ENCODE measurements at places on chromosomes 12 and 14.
A peak's percentile ranks its signal among the peaks of the same experiment; 100 is the strongest.

DNA sequence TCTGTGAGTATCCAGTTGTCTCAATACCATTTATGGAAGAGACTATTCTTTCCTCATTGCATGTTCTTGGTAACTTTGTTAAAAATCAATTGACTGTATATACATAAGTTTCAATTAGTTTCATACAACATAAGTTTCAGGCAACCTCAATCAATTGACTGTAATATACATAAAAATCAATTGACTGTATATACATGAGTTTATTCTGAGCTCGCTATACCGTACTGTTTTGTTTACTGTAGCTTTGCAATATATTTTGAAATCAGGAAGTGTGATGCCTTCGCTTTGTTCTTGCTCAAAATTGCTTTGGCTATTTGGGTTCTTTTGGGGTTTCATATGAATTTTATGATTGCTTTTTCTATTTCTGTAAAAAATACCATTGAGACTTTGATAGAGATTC, 392.0 kb downstream of the BTG1 start:
- no peak for DNase-seq

- DNase-seq: no peak
Measured at GRCh38 chr12:42589465-42590329, at the start of gene PRICKLE1. TSS of gene PRICKLE1 (minus strand) at chr12:42589746. CDS start at chr12:42472516, 117,230 bp downstream.

DNA sequence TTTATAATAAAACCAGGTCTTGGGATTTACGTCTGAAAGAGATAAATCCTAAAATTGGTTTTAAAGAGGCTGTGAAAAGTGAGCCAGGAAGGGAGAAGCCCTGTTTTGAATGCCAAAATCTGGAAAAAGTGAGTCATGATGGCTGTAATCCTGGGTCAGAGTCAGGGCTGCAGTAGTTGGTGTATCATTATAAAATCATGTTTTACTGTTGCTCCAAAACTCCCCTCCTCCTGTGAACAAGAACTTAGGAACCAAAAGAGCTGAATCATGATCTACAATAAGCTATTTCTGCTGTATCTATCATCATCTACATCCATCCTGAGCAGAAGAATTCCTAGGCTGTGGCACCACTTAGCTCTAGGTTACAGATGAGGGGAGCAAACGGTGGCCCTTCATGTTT, 79.3 kb downstream of the LMO3 start:
- no peak for DNase-seq

GRCh38 chr12:76702946-76703345, 61.0 kb upstream of the ZDHHC17 start:
- no peak for DNase-seq

GRCh38 chr14:28626780-28627179, 139.8 kb upstream of the FOXG1 start:
- DNase-seq: no peak

DNA sequence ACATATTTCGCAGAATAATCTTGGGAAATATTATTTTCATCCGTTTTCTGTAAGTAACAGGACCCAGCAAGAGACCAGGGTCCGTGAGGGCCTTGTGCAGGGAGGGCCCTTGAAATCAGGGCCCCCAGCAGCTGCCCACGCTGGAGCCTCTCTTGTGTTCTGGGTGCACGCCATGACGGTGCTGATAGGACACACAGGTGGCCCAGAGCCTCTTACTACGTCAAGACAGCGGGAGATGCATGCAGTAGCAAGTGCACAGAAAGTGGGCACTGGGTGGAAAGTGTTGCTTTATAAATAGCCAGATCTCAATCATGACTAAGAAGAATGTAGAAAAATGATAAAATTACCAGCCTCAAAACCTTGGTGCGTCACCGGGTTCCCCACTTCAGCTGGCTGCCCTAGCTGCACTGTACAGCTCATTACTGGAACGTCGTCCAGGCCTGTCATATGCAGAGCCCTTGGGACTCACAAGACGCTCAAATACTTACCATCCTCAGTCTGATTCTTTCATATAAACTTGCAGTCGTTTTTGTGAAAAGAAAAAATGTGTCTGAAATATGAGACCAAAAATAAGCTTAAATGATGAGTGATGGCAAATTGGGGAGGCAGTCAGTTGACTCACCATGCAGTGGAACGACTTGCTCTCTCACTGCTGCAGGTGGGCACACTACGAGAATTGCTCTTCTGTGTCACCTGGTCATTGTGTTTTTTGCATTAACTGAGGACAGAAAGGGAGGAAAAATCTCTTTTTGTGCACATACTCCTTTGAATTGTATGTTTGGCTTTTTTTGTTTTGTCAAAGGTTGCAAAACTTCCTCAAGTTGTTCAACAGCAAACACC, 68.2 kb downstream of the DDX51 start:
- no peak for DNase-seq

GRCh38 chr12:25713264-25713663, 160.2 kb upstream of the LMNTD1 start:
- no peak for DNase-seq

DNA sequence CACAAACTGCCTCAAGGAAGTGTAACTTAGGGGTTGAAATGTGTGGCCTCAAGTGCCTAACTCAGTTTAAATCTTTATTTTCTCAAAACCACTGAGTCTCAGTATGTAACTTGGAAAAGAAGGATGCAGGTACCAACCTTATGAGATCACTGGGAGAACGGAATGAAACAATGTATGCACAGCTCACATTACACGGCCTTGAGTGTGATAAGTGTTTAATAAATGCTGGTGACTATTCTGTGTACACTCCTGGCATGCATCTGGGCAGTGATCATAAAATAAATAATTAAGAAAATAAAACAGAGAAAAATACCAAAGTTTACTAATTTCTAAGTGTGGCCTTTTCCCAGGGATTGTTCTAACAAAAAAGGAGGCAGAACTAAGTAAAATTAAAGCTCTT, 974.5 kb upstream of the FLRT2 start:
- DNase-seq: no peak

GRCh38 chr12:15603474-15604085, 185.6 kb downstream of the EPS8 start:
- no peak for DNase-seq

DNA sequence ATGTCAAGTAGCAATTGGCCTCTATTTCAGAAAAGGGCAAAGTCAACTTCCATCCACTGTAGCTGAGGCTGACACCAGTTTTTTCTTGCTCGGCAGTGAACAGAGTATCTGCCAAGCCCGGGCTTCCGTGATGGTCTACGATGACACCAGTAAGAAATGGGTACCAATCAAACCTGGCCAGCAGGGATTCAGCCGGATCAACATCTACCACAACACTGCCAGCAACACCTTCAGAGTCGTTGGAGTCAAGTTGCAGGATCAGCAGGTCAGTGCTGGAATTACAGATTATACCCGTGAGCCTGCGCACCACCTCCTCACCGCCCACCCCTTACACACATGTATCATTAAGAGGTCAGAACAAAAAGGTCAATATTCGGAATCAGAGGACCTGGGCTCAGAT, 19.4 kb downstream of the EVL start:
- no peak for DNase-seq

- no peak for DNase-seq
Measured at GRCh38 chr12:123468786-123469185, 10.8 kb downstream of the SNRNP35 start.

DNA sequence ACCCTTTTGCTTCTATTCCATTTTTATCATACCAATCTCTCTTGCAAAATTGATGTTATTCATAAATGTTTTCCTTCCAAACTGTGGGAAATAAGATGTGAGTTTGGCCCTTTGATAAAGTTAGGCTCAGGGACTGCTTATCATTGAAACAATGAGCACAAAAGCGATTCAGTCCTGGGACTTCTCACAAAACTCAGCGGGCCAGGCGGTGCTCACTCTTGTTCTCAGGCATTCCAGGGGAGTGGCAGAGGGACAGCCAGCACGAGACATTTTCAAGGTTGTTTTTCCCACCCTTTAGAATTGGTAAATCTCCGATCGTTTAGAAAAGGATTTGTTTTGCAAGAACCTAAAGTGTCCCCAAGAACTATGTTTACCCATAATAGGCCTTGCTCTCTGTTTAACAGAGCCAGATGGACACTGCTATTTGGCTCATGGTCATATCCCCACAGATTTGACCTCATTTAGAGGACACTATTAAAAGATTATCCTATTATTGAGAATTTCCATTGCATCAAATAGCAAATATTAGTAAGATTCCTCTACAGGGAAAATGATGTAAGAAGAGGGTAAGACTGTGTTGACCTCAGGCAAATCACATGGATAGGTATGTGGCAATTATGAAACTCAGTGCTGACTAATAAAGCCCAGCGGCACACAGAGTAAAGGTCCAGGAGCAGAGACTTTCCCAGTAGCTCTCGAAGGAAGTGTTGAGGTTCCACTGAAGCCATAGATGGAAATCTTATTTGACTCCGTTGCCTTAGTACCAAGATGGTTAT, 102.7 kb upstream of the USP44 start:
- no peak for DNase-seq

- no peak for DNase-seq
Measured at GRCh38 chr12:113333877-113334785, 778 bp downstream of the SLC8B1 start.

- no peak for DNase-seq
Measured at GRCh38 chr14:64691376-64691775, 12.8 kb upstream of the PLEKHG3 start.

DNA sequence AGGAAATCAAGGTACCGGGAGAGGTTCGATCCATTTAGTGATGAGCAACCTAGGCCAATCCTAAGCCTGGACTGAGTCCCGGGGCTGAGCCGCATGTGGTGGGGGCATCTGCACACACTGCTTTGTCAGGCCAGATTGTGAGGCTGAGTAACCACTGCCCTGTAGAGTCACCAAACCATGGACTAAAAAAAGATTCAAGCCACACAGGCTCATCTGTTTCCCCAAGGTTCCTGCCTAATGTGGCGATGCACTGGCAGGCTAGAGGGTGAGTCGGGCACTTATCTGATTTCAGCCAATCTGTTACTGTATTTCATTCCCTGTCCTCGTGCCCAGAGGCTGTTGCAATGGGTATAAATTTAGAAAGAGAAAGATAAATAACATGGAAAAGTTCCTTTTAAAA, 140.8 kb downstream of the TTC7B start:
- no peak for DNase-seq

GRCh38 chr14:38000340-38000739, 207.4 kb upstream of the SSTR1 start:
- DNase-seq: no peak

- DNase-seq: no peak
Measured at GRCh38 chr12:103278329-103278728, 217.4 kb downstream of the C12orf42 start.

GRCh38 chr12:31970199-31970598, 11.0 kb downstream of the RESF1 start:
- DNase-seq: no peak

- DNase-seq: no peak
Measured at GRCh38 chr14:75803765-75804164, 142.7 kb downstream of the TTLL5 start.

GRCh38 chr12:98924-99352, 32.4 kb downstream of the IQSEC3 start:
- DNase-seq: no peak

DNA sequence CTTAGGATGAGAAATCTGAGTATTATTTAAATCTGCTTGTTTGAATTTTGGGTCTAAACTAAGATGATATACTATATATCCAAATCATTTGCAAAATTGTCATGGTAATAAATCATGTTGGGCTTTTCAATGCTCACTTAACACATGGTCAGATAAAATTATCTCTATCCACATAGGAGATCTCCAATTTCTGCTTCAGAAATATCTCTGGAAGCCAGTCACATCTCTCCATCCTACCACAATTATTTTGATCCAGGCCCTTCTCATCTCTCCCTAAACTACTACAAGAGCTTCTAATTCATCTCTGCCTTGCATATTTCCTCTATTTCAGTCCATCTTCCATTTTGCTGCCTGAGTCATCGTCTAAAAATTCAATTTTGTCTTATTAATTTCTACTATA, 3.8 kb downstream of the DCN start:
- DNase-seq: no peak

- DNase-seq: no peak
Measured at GRCh38 chr12:75909714-75910656, 121.6 kb downstream of the PHLDA1 start.

- no peak for DNase-seq
Measured at GRCh38 chr12:131862994-131863710, 31.3 kb upstream of the ULK1 start.

DNA sequence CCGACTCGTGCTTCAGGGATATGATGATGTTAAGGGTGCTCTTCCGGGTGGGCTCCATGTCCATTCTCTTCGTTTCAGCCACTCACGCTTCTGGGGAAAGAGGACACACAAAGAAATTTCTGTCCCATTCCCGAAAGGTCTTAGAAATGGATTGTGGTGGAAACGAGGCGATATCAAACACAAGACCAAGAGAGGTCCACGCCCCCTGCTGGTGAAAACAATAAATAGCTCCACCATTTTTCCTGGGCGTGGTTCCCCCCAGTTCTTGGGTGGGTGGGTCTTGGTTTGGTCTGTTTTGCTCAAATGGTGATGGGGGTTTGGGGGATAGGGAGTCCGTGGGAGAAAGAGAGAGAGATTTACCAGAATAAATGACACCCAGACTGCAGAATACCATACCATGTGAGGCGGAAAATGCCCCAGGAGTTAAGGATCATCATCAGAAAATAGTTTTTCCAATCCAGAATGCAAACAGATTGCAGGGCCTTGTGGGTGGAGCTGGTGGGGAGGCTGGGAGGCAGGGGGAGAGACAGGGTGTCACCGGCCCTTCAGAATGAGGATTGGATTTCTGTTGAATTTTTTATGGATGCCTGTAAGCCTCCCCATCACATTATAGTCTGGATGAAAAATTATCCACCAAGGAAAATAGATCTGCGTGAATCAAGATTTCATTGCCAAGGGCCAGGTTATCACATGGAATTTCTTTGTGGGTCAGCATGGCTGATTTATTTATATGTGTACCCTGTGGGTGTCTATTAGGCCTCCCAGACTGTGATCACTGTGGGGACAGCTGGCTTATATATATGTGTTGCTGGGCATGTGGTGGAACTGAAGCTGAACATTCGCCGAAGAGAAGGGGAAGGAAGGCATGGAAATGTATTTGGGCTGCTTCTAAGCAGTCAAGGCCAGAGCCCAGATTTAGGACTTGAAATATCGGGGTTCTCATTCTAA, 55.8 kb downstream of the SRRM4 start:
- DNase-seq: peak; percentile 25

GRCh38 chr12:82474181-82474797, 116.0 kb downstream of the METTL25 start:
- no peak for DNase-seq

GRCh38 chr14:79809849-79810612, 401.3 kb downstream of the DIO2 start:
- peak; percentile 42 for DNase-seq
